ENCODE measurements at places on chromosomes 11 and 22.

GRCh38 chr11:33052231-33052630, 12.9 kb downstream of the TCP11L1 start:
- DNase-seq: no peak

DNA sequence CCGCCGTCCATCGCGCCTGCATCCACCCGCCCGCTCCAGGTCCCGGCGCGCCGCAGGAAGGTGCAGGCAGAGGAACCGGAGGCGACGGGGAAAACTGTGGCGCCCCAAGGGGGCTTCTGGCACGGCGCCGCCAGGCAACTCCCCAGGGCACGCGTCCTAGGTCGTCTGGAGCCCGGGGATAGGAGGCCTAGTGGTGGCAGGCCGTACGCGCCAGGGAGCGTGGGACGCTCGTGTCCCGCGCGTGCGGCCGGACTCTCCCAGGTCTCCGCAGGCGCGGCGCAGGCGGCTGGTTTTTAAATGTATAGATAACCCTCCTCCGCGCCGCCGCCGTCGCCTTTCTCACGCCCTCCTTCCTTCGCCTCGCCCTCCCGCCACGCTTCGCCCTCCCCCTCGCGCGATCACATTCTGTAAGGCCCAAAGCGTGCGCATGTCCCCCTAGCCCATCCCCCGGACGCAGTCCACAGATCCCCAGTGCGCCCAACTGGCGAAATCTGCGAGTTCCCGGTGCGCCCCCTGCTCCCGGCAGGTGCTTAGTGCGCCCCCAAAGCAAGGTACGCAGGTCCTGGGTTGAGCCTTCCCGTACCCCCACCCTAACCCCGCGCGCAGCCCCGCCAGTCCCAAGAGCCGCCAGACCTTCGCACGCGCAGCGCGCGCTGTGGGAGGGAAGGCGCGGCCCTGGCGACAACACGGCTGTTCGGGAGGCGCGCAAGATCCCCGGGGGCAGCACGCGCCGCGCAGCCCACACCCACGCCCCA, at the start of gene ASCL2:
Gene ASCL2 (minus strand): TSS at position 267 of the 755 bp plus-strand sequence. CDS start 256 bp downstream, at position 11.
- DNase-seq: no peak

- DNase-seq: no peak
Measured at GRCh38 chr22:32336771-32337424, 20.8 kb upstream of the RFPL3 start.

DNA sequence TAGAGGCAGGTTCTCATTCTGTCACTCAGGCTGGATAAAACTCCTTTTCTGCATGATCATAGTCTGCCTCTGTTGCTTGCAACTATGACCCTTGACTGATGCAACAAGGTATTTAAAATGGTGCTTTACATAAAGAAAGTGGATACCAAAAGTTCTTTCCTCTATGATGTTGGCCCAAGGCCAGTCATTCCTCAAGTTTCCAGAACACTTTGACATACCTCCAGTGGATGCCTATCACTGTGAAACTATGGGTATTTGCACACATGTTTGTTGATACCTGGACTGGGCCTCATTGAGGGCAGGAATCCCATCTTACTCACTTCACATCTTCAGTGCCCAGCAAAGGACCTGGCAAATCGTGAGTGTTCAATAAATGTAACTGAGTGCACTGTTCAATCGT, 159.0 kb upstream of the ZC3H12C start:
- DNase-seq: no peak

DNA sequence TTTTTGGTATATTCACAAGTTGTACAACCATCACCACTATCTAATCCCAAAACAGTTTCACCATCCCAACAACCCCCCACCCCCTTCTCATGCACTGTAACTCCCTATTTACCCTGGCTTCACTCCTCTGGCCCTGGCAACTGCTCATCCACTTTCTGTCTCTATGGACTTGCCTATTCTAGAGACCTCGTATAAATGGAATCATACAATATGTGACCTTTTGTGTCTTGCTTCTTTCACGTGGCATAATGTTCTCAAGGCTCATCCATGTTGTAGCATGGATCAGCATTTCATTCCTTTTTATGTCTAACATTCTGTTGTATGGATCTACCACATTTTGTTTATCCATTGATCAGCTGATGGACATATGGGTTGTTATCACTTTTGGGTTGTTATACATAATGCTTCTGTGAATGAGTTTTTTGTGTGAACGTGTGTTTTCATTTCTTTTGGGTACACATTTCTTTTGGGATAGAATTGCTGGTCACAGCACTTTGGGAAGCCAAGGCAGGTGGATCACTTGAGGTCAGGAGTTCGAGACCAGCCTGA, 46.1 kb downstream of the GDPD5 start:
- no peak for DNase-seq

DNA sequence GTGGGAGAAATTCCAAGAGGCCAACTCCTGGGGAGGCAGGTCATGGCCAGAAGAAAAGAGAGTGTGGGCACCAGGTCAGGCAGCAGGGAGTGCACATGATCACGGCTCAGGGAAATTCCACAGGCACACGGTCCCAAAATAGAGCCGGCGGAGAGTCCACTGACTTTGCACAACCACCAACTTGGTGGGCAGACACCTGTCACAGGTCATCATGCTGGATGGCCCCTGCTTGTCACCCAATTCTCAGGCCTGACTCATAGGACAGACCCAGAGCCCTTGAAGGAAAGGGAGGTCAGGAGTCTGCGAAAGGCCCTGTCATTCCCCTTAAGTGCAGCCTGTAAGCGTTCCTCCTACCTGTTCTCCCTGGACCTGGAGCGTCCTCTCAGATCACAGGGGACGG, 15.8 kb downstream of the APOL2 start:
- DNase-seq: no peak

All from left kidney (tissue), 8 donors.